ENCODE measurements at places on chromosomes 5 and 9.

GRCh38 chr5:59716966-59717500, 176.5 kb downstream of the PDE4D start:
- no peak for DNase-seq

DNA sequence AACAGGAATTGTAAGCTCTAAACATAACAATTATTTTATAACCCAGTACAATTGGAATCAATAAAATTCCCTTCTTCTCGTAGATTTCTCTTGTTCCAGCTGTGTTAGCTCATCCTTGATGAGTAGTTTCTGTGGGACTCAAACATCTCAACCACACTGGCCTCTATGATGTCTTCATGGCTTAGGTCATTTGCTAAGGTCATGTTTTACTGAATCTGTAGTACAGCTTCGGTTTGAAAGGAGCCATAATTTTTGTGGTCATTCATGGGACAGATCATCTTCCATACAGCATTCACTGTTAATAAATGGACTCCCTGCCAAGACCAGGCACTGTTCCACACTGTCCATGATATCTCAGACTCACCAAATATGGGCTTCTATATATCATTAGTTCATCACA, 369.0 kb upstream of the RFX3 start:
- no peak for DNase-seq

- DNase-seq: no peak
Measured at GRCh38 chr5:68456756-68457217, 241.2 kb downstream of the PIK3R1 start.

DNA sequence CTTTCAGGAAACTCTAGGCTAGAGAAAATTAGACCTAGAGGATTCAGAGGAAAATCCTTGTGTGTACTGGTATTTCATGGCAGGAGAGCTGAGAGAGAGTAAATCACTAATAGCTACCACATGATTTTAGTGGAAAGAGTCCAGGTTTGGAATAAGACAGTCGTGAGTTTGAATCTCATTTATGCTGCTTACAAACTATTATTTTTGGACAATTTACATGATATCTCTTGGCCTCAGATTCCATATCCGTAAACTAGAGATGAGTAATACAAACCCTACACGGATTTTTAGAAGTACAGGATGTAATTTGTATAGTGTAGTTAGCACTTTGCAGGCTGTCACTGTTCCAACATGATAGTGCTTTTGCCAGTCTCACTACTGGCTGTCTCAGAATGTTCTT, 2.7 kb downstream of the IL31RA start:
- DNase-seq: no peak

DNA sequence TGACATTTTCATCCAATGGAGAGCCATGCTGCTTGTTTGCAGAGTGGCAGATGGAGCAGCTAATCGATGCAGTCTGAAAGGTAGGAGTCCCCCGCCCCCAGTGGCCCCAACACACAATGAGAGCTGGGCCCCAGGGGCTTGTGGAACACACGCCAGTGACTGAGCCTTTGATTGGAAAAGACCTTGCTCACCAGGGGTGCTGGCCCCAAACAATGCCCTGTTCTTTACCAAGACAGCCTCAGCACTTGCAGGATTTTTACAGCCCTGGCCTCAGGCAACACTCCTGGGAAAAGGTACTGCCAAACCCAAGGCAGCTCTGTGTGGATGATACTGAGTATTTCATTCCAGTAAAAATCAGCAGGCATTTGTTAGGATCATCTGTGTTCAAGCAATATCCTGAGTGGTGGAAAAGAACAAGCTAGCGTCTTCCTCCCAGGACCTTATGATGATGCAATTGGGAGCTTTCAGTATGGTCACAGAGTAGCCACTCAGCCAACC, 276.8 kb upstream of the CLINT1 start:
- no peak for DNase-seq

GRCh38 chr5:13910637-13911288, 33.7 kb downstream of the DNAH5 start:
- no peak for DNase-seq

- DNase-seq: no peak
Measured at GRCh38 chr5:179610109-179610902, 13.2 kb downstream of the HNRNPH1 start.

- peak; percentile 73 for DNase-seq
Measured at GRCh38 chr5:173781816-173782670, 106.1 kb upstream of the CPEB4 start.
